Esophagus muscularis mucosa (tissue), 4 donors: ENCODE measurements at places on chromosomes 13 and 19. TPM values are rescaled to one million over a fixed set of nuclear protein-coding genes. Genes with fewer than 3 reads are reported as not detected.

- peaks cover 5% of the 10 kb centered on the region for H3K36me3 ChIP-seq
- no peaks in the 10 kb centered on the region for H3K4me1 ChIP-seq
- H3K27me3 ChIP-seq, result no peaks in the 10 kb centered on the region
- no peak overlapping the region for H3K4me3 ChIP-seq
- no peak for DNase-seq
Observed at GRCh38 chr13:23822252-23822824, 66.9 kb downstream of the MIPEP start.

OR10H1 gene
- total RNA-seq, result not detected

GRCh38 chr19:48953990-48954594, 583 bp upstream of the BAX start:
- DNase-seq, result no peak
- H3K27me3 ChIP-seq, result no peaks in the 10 kb centered on the region

GRCh38 chr13:113220141-113220598, 10.8 kb downstream of the CUL4A start:
- H3K36me3 ChIP-seq, result peaks cover 18% of the 10 kb centered on the region
- H3K27me3 ChIP-seq, result no peaks in the 10 kb centered on the region
- no peak for DNase-seq
- no peak overlapping the region for H3K27ac ChIP-seq
- no peak overlapping the region for H3K4me3 ChIP-seq

DNA sequence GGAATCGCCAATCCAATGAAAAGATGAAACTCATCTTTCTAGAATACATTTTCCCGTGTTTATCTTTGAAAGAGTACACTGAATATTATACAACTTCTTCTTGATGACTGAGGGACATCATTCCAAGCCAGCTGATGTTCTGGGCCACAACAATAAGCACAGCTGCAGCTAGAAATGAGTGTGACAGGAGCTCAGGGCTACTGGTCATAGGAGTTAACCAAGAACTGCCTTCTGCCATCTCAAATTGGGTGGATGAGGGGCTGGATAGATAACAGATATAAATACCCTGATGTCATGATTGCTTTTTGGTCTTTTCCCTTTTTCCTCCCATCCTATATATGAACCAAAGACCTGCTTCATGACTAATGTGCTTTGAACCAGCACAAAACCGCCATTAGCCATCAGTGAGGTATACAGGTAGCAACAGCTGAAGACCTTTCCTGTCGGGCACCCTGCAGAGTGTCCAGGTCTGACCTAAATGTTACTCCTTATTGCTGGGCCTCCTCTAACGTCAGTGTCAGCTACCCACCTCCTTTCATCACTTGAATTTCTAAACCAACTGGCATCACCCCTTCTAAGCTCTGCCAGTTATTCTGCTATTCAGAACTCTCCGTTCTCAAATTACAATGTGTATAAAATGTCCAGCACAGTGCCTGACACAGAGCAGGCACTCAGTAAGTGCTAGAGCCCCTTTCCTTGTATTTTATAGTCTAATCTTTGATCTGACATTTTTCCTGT, 178.2 kb downstream of the ENOX1 start:
- peaks cover 31% of the 10 kb centered on the region for H3K4me1 ChIP-seq
- H3K27ac ChIP-seq, result no peak overlapping the region
- H3K27me3 ChIP-seq, result no peaks in the 10 kb centered on the region

LRG1 gene
- total RNA-seq, result 1.2 TPM
